ENCODE measurements at places on chromosomes 6 and 20.

- DNase-seq = no peak
These were observed 83.1 kb downstream of the IRF4 start for GRCh38 chr6:474453-475185.

- DNase-seq = peak; percentile 89
These were observed 99.1 kb downstream of the HIVEP2 start for GRCh38 chr6:142845624-142846458.

DNA sequence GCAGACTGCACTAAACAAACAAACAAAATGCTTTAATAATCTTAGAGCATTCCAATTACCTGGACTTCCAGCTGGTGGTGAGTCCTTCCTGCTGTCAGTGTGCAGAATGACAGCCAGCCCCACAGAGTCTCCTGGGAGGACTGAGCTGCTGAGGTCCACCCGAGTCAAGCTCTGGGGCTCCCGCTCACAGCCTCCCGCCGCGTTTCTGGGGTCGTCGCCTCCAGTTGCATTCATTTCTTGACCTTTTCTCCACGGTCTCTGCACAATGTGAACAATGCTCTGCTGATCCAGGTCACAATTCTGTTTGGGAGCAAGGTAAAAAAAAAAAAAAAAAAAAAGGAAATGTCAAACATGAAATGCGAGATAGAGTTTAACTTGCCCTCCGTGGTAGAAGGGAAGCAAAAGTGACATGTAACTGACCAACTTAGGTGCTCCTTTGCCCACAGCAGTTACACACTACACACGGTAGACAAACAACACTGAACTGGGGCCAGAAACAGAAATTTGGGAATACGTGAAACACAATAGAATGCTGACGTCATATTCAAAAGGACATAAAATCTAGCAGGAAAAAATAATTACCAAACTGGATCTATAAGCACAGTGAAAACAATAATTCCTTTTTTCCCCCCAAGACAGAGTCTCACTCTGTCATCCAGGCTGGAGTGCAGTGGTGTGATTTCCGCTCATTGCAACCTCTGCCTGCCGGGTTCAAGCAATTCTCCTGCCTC, 464.9 kb downstream of the PRKN start:
- no peak for DNase-seq

DNA sequence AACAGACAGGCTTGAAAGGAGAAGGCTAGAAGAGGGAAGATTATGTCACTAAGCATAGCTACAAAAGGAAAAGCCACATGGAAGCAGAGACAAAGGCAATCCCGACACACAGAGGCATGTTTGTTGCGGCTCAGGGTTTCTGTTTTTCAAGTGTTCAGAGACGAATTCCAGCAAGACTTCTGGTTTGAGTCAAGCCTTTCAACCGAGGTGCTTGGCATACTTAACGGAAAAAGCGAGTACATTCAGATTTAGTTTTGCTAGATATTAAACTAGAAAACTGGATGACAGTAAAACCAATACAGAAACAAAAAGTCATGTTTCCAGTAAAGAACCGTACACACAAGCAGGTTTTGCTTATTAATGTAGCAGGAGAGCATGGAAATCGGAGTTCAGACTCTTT, 27.2 kb downstream of the MCUR1 start:
- DNase-seq = no peak

DNA sequence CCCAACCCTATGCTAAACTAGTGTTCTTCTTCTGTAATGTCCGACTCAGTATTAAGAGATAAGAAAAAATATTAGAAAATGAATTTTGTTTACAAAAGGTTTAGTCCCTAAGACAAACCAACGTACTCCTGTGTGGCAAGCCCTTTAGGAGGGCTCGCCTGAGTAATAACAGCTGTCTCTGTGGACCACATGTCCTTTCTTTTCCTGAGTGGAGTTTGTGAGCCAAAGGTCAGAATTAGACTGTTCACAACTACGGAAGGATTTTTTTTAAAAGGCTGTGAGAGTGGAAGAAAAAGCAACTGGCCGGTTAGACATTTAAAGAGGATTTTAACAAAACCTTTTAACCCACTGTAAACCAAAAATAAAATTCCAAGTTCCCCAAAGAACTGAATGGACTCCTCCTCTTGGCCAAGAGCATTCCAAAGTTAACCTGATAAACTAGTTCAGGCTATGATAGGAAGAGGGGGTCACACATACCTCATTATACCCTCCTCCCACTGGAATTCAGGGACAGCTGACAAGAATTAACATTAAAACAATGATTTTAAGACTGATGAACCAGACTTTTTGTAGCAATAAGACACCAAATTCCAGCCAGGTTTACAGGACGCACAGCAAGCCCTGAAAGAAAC, 43.5 kb downstream of the FAM184A start:
- DNase-seq = no peak

- no peak for DNase-seq
These were observed 9.3 kb downstream of the HLA-DOA start for GRCh38 chr6:33000055-33000454.

DNA sequence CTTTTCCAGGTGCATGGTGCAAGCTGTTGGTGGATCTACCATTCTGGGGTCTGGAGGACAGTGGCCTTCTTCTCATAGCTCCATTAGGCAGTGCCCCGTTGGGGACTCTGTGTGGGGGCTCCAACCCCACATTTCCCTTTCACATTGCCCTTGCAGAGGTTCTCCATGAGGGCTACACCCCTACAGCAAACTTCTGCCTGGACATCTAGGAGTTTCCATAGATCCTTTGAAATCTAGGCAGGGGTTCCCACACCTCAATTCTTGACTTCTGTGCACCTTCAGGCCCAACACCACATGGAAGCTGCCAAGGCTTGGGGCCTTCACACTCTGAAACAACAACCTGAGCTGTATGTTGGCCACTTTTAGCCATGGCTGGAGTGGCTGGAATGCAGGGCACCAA, 282.8 kb upstream of the SASH1 start:
- no peak for DNase-seq

DNA sequence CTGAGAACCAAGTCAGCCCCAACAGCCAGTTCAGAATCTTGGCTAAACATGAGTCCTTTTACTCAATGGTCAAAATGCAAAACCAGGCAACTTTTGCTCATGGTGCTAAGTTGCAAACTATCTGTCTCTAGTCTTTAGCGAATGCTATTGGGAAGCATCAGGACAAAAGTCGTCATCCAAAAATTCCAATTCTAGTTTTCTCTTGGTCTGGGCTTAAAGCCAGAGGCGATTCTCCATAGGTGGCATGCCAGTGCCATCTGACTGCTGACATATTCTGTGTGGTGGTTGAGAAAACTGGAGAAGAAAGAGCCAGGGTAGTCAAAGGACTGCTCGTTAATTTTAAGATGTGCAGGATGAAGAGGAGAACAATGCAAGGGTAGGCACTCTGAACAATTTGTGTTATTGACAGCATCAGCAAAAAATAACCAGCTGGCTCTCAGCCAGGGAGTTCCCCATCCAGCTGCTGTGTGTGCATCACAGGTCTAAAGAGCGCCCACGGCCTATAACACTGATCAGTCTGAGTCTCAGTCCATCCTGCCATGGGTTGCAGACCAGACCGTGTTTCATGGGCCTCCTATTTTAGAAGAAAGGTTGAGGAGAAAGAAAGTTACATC, 313.6 kb downstream of the ALDH8A1 start:
- DNase-seq = no peak

GRCh38 chr6:2254747-2255146, 9.3 kb upstream of the GMDS start:
- DNase-seq = no peak

DNA sequence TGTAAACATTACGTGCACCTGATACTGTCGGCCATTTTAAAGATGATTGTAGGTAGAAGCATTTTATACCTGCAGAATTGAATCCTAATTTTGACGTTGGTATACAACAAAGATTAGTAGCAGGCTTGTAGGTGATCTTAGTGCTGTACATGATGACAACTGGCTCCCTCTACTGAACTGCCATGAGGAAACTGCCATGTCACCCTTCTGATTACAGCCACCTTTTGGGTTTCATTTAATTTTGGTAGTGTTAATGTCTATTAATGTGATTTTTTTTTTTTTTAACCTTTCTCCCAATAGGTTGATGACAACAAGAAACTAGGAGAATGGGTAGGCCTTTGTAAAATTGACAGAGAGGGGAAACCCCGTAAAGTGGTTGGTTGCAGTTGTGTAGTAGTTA, 2.3 kb downstream of the RPS12 start:
- DNase-seq = no peak

DNA sequence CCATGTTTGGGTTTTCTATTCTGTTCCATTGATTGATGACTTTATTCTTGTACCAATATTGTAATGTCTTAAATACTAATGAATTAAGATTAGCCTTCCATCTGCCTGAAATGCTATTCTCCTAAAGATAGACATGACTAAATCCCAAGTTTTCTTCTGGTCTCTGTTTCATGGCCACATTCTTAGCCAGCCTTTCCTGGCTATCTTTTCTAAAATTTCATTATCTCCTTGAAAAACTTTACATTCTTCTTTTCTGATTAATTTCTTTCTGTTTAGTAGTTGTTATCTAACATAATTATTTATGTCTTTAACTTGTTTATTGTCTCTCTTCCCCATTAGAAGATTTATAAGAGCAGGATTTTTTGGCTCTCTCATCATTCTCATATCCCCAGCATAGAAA, 4.4 kb upstream of the PRIM2 start:
- no peak for DNase-seq

GRCh38 chr6:52667572-52667971, 3.3 kb upstream of the TMEM14A start:
- no peak for DNase-seq

Measured in testis (tissue), 5 donors.